A549 treated with Mapracorat at 1 μM for 4 hours (cell line): ENCODE measurements at places on chromosomes 16 and 17. TPM values are rescaled to one million over a fixed set of nuclear protein-coding genes. Genes with fewer than 3 reads are reported as not detected.

The XYLT1 gene
- 0.64 to 0.80 TPM (median 0.73 TPM) in 5 replicates for total RNA-seq

The SOCS1 gene
- total RNA-seq = 2.9 to 11.1 TPM (median 7.7 TPM) in 5 replicates

The KRTAP9-4 gene
- total RNA-seq = not detected in 5 replicates

The CA5A gene
- not detected in 5 replicates for total RNA-seq

The ZDHHC1 gene
- 4.8 to 8.1 TPM (median 7.1 TPM) in 5 replicates for total RNA-seq

The KRTAP4-4 gene
- total RNA-seq = not detected in 5 replicates

The DHRS7C gene
- not detected in 5 replicates for total RNA-seq

The ACSM2A gene
- not detected in 5 replicates for total RNA-seq

The OTOP2 gene
- 0.08 to 0.10 TPM in 2 of 5 replicates, not detected in the others for total RNA-seq

The TEX19 gene
- total RNA-seq = 0.26 to 0.51 TPM (median 0.39 TPM) in 5 replicates

The PSME3 gene
- total RNA-seq = 226 to 265 TPM (median 232 TPM) in 5 replicates

The KCNH6 gene
- not detected in 5 replicates for total RNA-seq

The TNRC6C gene
- total RNA-seq = 1.4 to 3.5 TPM (median 2.0 TPM) in 5 replicates

The PRRT2 gene
- 0.16 to 0.39 TPM (median 0.24 TPM) in 5 replicates for total RNA-seq

The RARA gene
- total RNA-seq = 39.5 to 50.2 TPM (median 41.8 TPM) in 5 replicates

The MT4 gene
- not detected in 5 replicates for total RNA-seq

The SP2 gene
- total RNA-seq = 16.3 to 20.1 TPM (median 16.7 TPM) in 5 replicates

The TEKT5 gene
- total RNA-seq = not detected in 5 replicates

The PLEKHM1 gene
- 19.4 to 25.7 TPM (median 23.3 TPM) in 5 replicates for total RNA-seq

The NHLRC4 gene
- total RNA-seq = 0.06 to 0.26 TPM (median 0.19 TPM) in 5 replicates

The TMEM132E gene
- not detected in 5 replicates for total RNA-seq

The PDIA2 gene
- total RNA-seq = 0.11 to 0.65 TPM (median 0.42 TPM) in 5 replicates

The RGS11 gene
- total RNA-seq = 3.4 to 5.4 TPM (median 4.9 TPM) in 5 replicates

The SLC6A2 gene
- 0.07 to 0.09 TPM in 2 of 5 replicates, not detected in the others for total RNA-seq

The CDRT4 gene
- total RNA-seq = 0.32 to 1.4 TPM (median 0.86 TPM) in 4 of 5 replicates, not detected in the other

The NAE1 gene
- total RNA-seq = 63.5 to 74.9 TPM (median 66.4 TPM) in 5 replicates

The HS3ST3A1 gene
- total RNA-seq = 0.32 TPM in 1 of 5 replicates, not detected in the others

The LITAFD gene
- total RNA-seq = not detected in 5 replicates

The BEAN1 gene
- 3.7 to 6.7 TPM (median 4.6 TPM) in 5 replicates for total RNA-seq

The C16orf90 gene
- total RNA-seq = not detected in 5 replicates

The OMG gene
- total RNA-seq = not detected in 5 replicates

The ATP2A1 gene
- 1.3 to 3.8 TPM (median 1.9 TPM) in 5 replicates for total RNA-seq

The NDRG4 gene
- total RNA-seq = 25.6 to 29.8 TPM (median 26.1 TPM) in 5 replicates

The CHP2 gene
- total RNA-seq = 0.08 TPM in 1 of 5 replicates, not detected in the others

The RDM1 gene
- 2.7 to 3.9 TPM (median 3.1 TPM) in 5 replicates for total RNA-seq
